ENCODE measurements at places on chromosomes 1 and 21. TPM values are rescaled to one million over a fixed set of nuclear protein-coding genes. Genes with fewer than 3 reads are reported as not detected.

DSCAM gene
- total RNA-seq: not detected

- DNase-seq: no peak
Measured at GRCh38 chr1:240658312-240658960, 46.5 kb upstream of the GREM2 start.

PLA2G2D gene
- total RNA-seq: not detected

B3GALT5 gene
- total RNA-seq: 1.2 TPM

GRCh38 chr1:24928689-24929397, 1.2 kb downstream of the RUNX3 start:
- no peak for DNase-seq

SMG7 gene
- total RNA-seq: 54.1 TPM

GRCh38 chr1:27539901-27540861, 50.2 kb upstream of the WASF2 start:
- DNase-seq: peak; percentile 81

GRCh38 chr1:25117233-25117823, 115.0 kb downstream of the SYF2 start:
- DNase-seq: peak; percentile 48

- DNase-seq: no peak
Measured at GRCh38 chr1:91784191-91784590, 101.8 kb downstream of the TGFBR3 start.

CENPF gene
- total RNA-seq: 120 TPM

KANK4 gene
- total RNA-seq: not detected

All from HCT116 (cell line).